ENCODE measurements at places on chromosomes 1 and 21.
A peak's percentile ranks its signal among the peaks of the same experiment; 100 is the strongest.

DNA sequence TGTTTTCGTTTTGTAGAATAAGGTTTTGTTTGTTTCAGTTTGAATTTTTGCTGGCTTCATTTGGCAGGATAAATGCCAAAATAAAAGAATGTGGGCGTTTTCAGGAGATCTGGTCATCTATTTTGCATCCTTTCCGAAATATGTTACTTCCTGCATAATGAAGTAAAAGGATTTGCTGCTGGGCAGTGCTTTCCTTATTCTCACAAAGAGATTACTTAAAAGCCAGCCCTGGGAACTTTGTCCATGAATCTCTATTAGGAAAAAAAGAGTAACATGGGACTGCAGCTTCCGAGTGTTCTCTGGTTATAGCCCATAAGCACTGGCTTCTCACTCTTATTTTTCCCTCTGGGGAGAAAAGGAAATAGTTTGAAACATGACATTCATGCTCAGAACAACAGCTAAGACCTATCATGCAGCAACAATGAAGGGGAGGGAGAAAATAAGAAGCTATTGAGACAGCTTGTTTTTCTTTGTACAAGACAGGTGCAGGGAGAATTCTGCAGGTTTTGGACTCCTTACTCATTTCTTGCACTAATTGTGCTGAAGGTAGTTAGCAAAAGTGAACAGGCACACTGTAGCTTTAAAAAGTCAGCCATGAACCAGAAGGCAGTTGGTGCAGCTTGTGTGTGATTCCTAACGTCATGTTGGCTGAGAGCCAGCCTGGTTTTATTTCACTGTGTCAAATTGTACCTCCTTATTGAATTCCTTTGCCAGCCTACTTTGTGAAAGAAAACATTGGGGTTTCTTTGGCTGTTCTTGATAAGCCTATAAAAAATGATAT is at the start of gene SAMD13:
Gene SAMD13 (plus strand): TSS at position 705 of the 781 bp plus-strand sequence. CDS start 1,527 bp downstream, outside the sequence.
- DNase-seq: peak; percentile 6

- no peak for DNase-seq
These were observed 7.4 kb downstream of the HCRTR1 start for GRCh38 chr1:31624731-31625514.

GRCh38 chr21:46474382-46474781 is 15.7 kb downstream of the DIP2A start:
- no peak for DNase-seq

- no peak for DNase-seq
These were observed 12.0 kb upstream of the SLC9A1 start for GRCh38 chr1:27166929-27167328.

DNA sequence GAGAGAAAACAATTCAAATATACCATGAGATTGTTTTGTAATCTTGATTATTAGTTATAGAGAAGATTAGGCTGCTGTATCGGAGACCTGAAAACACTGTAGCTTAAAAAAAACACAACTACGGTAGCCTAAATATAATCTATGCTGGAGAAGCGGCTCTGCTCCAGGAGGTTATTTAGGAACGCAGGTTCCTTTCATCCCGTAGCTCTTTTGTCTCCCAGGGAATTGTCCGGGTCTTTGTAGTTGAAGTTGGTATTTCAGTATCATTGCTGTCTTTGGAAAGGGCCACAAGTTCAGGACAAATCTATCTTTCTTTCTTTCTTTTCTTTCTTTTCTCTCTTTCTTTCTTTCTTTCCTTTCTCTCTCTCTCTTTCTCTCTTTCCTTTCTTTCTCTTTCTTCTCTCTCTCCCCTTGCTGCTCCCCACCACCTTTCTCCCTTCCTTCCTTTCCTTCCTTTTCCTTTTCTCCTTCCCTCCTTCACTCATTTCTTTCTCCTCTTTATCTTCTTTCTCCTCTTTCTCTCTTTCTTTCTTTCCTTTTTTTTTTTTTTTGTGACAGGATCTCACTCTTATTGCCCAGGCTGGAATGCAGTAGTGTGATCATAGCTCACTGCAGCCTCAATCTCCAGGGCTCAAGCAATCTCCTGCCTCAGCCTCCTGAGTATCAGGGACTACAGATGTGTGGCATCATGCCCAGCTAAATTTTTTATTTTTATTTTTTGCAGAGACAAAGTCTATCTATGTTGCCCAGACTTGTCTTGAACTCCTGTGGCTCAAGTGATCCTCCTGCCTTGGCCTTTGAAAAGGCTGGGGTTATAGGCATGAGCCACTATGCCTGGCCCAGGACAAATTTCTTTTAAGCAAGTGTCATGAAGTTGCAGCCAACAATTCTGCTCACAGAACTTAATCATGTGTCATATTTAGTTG is 10.9 kb upstream of the NFIA start:
- no peak for DNase-seq

Measured in stimulated activated CD4-positive, alpha-beta T cell treated with anti-CD3 and anti-CD28 coated beads, TNF-alpha, amount 100 ng/mL, for 48 hours (primary cell).